ENCODE measurements at places on chromosomes 13 and 19.

DNA sequence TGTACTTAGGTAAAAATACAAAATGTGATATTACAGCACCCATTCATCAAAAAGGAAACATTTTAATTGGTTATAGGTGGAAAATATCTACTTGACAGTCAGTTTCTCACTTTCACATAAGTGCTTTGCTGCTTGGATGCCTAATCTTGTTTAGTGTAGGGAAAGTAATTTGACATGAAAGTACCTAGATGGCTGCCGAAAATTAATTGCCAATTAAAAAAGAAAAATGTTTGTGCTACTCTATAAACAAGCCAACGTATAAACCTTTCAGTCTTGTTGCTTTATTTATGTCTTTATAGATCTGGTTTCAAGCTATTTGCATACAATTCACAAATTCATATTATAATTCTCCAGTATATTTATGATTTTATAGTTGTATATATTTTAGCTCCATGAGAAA lies 729.9 kb downstream of the DACH1 start:
- DNase-seq, result no peak

GRCh38 chr19:17841810-17842662 lies 5.7 kb downstream of the JAK3 start:
- DNase-seq, result peak; percentile 74

DNA sequence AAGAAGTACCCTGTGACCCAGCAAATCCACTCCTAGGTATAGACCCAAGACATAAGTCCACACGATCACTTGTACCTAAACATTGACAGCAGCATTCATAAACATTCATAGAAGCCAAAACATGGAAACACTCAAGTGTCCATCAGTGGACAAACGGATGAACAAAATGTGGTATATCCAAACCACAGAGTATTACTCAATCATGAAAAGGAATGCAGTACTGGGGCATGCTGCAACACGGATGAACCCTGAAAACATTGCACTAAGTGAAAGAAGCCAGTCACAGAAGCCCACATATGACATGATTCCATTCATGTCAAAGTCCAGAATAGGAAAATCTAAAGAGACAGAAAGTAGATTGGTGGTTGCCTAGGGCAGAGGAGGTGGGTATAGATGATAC lies 22.8 kb upstream of the CCNE1 start:
- DNase-seq, result no peak

GRCh38 chr19:10006335-10006708 lies 4.0 kb downstream of the COL5A3 start:
- DNase-seq, result no peak

DNA sequence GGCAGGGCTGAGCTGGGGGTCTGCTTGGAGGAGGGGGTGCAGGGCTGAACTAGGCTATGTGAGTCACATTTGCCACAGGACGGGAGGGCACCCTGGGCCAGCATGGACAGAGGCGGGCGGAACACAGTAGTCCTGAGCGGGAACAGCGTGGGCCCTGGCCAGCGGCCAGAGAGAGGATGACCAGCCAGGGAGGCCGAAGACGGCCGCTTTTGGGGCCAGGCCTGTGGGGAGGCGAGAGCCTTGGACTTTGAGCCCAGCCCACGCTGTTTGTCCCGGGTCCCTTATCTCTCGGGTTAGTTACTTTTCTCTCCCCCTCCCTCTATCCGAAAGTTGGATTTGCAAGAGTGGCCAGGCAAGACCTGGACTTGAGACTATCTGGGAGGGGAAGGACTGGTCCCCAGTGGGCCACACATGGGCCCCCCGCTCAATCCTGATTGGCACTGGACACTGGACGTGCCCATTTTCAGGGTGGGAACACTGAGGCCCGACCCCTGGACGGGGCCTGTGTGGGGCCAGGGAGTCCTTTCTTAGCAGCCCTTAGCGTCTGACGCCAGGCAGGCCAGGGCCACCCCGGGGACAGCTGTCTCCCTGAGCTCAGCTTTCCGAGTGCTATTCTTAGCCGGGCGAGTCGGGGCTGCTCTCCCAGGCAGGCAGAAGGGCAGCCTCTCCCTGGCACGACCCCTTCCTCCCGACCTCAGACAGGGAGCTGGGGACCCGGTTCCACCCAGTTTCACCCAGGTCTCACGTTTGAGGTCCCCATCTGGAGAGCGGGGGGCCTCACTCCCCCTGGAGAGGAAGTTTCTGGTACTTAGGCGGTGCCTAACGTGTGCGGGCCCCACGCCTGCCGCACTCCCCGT lies 833 bp downstream of the GAMT start:
- DNase-seq, result peak; percentile 6

DNA sequence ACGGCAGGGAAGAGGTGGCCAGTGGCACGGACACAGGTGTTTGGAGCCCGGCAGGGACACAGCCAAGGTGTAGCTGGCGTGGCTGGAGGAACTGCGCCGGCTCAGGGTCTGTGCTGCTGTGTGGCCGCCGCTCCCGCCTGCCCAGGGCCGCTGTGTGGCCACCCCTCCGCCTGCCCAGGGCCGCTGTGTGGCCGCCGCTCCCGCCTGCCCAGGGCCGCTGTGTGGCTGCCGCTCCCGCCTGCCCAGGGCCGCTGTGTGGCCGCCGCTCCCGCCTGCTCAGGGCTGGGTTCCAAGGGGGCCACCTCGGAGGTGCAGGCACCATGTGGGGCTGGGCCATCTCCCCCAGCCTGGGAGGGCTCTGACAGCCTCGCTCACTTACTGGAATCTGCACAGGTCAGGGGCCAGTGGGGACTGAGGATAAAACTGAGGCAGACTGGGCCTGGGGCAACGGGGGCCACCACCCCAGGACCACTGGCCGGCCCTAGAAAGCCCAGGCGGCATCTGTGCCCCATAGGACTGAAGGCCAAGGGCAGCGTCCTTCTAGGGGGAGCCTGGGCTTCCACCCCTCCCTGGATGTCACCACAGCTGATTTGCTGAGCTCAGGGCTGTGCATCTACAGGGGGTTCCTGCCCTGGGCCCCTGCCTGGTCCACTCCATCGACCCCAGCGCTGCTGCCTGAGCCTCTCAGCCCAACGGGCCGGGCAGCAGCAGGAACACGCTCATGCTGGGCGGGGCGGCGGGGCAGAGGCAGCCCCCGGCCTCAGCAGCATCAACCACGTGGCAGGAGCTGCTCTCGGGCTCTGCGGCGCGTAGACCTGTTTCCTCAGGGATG lies 21.5 kb downstream of the C13orf46 start:
- DNase-seq, result no peak

- no peak for DNase-seq
These were observed 656 bp upstream of the ZNF324 start for GRCh38 chr19:58466089-58466759.

DNA sequence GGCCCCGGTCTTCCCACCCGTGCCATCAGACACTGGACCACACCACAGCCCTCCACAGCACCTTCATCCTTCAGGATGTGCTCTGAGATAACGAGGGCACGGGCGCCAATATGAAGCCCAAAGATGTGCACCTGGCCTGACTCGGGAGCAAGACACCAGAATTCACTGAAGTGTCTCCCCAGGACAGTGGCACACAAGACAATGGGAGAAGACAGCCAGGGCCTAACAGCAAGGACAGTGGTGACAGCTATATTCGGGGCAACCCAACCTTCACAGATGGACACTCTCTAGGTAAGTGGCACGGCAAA lies 7.2 kb downstream of the DDX39A start:
- no peak for DNase-seq

DNA sequence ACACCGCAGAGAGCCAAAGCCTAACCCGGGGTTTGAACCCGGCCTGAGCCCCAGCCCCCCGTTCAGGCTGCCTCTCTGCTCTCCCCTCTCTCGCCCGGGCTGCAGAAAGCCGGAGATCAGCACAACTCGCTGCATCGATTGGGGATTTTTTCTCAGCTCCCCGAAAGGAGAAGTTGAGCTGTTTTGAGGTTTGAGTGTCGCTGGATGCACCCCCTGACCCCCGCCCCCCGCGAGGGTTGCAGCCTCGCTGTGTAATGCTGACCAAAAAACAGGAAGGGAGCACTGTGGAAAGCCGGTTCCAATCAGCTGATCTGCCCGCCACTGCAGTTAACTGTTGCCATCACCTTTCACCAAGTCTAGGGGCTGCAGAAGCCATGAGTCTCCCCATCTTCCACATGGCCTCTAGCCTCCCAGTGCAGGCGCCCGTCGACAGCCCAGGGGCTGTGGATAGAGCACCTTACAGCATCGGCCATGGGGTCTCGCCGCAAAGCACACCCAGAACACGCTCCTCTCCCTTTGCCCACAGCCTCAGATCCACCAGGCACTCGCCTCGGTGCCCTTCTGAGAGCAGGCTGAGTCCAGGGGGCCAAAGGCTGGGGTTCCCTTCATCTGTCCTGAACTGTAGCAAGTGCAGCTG lies 34.5 kb downstream of the MYO9B start:
- DNase-seq, result no peak

GRCh38 chr19:16473875-16474392 lies 2.2 kb upstream of the EPS15L1 start:
- DNase-seq, result no peak

DNA sequence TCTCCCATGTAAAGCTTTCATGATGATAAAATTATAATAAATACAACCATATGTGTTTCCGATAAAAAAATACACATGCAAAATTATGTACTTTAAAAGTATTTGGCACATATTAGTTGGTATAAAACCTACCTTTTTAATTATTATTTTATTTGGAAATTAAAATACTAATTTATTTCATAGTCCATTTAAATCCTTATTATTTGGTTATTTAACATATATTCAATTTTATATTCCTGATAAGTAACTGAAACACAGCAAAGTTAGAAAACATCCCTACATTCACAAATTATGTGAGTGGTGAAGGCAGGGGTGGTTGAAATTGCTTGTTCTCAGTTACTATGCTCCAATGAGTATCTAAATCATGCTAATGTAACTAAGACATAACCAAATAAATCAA lies 920.5 kb downstream of the SLITRK1 start:
- no peak for DNase-seq

DNA sequence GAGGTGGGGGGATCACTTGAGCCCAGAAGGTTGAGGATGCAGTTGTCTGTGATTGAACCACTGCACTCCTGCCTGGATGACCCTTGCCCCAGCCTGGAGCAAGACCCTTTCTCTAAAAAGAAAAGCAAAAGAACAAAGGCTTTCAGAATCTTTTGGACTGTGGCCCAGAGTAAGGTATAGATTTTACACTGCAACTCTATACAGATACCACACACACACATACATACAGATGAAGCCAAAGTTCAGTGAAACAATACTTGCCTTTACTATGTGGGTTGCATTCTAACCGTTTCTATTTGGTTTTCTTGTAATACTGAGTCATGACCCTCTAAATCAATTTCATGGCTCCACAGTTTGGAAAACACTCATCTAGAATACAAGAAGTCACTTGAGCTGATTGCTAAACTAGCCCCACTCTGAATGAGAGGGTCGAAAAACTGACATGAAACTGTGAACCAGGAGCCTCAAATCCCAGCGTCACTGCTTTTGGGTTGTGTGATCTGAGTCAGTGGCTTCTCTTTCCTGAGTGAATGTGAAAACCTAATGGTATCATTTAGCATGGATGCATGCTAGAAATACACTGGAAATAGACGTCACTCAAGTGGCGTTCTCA lies 756.1 kb downstream of the UQCRFS1 start:
- DNase-seq, result no peak
